Activated CD4-positive, alpha-beta T cell treated with anti-CD3 and anti-CD28 coated beads, Interleukin-2, amount 50 U/mL, for 1 hour (primary cell): ENCODE measurements at places on chromosomes 16 and 17.

GRCh38 chr17:57892146-57892819, 42.4 kb upstream of the MRPS23 start:
- peak; percentile 77 for DNase-seq

DNA sequence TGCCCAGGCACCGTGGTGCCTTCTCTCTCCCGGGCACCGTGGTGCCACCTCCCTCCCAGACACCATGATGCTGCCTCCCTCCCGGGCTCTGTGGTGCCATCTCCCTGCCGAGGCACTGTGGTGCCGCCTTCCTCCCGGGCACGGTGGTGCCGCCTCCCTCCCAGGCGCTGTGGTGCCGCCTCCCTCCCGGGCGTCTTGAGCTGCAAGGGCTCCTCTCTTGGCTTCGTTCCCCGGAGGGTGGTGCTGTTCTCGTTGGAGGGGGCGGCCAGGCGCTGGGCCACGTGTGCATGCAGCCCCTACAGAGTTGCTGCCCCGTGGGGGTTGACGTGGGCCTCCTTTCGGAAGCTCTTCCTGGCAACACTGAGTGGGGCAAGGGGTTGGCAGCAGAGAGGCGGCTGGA, 8.2 kb downstream of the CENPX start:
- DNase-seq = no peak

GRCh38 chr16:88357317-88358022, 25.3 kb upstream of the ZNF469 start:
- no peak for DNase-seq

DNA sequence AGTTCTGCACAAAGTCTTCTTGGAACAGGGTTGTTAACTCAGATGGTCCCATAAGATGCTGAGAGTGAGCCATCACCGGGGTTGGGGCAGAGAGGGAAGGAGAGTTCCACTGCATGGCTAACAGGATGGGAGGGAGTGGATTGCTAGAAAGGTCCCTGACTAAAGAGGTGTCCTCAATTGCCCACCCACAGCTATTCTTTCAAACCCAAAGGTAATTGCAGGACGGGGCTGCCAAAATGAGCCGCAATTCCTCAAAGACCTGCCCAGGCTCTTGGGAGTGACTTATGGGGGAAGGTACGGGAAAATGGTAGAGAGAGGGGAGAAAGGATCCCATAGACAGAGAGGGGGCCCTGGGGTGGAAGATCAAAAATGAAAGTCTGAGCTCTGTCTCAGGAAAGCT, 60.4 kb downstream of the DYNLRB2 start:
- no peak for DNase-seq

DNA sequence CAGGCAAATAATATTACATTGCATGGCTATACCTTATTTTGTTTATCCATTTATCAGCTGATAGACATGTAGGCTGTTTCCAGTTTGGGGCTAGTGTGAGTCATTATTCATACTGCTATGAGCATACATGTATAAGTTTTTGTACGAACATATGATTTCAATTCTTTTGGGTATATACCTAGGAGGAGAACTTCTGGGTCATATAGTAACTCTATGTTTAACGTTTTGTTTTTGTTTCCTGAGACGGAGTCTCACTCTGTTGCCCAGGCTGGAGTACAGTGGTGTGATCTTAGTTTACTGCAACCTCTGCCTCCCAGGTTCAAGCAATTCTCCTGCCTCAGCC, 2.4 kb upstream of the ITGAL start:
- no peak for DNase-seq
